ENCODE measurements at places on chromosomes 1 and 21.
A peak's percentile ranks its signal among the peaks of the same experiment; 100 is the strongest.

DNA sequence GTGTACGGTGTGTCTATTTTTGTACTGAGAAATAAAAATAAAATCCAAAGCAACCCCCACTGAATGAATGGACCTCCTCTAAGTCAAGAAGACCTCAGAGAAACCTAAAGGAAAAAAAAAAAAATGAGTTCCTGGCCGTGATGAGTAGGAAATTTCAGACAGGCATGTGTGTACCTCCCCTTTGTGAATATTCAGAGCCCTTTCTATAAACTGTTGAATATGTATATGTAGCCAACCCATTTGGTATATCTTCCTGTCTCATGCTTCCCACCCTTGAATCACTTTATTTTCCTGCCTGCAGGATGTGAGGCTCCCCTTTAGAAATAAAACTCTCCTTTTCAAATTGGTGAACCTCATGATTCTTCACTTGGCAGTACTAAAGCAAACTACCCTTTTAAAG is 887.8 kb upstream of the NCAM2 start:
- DNase-seq: no peak

DNA sequence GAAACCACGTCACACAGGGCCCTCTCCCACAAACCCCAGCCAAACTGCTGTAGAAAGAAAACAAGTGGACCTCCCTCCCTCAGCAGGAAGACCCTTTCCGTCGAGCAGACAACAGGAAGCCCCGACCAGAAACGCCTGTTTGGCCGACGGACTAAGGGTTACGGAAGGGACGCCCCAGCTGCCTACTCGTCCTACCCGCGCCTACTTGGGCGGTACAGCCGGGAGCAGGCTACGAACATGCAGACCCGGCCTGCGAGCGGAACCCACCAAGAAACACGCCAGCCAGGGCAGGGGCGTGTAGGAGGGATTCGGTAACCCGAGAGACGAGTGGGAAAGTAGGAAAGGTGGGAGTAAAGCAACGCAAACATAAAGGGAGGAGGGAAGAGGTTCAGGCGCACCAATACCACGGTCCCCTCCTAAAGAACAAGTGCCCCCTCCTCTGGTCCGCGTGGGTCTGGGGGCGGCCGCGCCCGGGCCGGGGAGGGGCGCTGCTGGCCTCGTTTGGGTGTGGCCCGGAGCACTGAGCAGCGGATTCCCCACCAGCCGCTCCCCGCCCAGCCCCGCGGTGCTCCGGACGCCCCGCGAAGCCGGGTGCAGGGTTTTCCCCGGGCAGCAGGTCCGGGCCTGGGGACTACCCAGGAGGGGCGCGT is 450 bp downstream of the S100A10 start:
- DNase-seq: no peak

DNA sequence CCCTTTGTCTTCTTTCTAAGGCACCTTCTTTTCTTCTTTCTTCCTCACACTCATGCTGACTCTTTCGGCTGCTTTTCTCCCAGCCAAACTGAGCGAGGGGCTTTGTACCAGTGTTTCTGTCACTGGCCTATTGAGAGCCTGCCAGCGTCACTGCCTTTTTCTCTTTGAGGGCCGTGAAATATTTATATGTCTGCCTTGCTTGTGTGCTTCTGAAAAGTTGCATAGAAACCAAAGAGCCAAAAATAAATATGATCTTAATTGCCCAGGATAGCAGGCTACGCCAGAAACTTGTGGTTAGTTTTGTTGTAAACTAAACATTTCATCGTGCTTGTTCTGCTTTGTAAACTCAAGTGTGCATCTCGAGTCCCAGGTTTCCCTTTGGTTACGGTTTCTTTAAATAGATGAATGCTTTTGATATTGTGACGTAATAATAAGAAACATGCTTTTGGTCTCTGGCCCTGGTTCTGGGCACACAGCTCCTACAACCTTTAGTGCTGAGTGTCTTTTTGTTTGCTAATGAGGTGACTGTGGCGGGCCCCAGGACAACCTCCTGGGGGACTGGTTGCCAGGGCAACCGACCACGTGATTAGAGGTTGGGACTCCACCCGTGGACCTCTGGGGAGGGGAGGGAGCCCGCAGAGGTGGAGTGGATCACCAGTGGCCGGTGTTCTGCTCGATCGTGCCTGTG is 10.8 kb downstream of the SLC37A1 start:
- no peak for DNase-seq

GRCh38 chr1:225752245-225752644 is 25.4 kb upstream of the SRP9 start:
- DNase-seq: no peak

DNA sequence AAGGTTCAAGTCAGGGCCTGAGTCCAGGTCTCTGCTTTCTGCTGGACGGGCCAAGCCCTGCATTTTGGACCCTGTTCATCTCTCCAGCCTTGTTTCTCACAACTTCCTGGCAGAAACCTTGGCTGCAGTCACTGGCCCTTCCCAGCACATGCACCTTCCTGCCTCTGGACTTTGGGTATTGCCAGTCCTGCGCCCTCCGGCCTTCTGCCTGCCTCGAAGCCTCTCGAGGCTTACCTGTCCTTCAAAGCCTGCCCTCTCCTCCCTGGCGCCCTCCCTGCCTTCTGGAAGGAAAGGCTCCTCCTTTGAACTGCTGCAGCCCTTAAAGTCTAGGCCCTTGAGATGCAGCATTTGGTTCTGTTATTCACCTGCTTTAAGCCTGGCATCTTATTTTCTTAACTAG is 52.8 kb downstream of the HTR6 start:
- no peak for DNase-seq

- DNase-seq: no peak
Measured at GRCh38 chr1:54967372-54967771, 13.1 kb upstream of the TMEM61 start.

DNA sequence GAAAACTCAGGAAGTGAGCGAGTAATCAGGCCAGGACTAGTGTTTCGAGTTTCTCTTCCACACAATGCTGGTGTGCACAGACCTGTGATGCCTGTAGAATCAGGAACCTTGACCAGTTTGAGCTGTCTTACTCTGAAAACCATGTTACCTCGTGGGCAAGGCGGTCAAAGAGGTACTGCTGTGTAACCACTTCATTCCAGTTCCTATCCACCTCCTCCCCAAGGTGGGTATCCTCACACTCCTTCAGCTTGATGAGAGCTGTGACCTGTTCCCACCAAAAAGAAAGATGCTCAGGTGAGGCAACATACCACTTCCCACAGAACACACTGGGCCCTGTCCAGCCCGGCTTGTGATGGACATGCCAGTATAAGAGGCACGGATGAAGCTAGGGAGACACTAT is 88.1 kb downstream of the NRDC start:
- no peak for DNase-seq

- DNase-seq: no peak
Measured at GRCh38 chr1:248862998-248863881, 4.4 kb upstream of the ZNF692 start.

DNA sequence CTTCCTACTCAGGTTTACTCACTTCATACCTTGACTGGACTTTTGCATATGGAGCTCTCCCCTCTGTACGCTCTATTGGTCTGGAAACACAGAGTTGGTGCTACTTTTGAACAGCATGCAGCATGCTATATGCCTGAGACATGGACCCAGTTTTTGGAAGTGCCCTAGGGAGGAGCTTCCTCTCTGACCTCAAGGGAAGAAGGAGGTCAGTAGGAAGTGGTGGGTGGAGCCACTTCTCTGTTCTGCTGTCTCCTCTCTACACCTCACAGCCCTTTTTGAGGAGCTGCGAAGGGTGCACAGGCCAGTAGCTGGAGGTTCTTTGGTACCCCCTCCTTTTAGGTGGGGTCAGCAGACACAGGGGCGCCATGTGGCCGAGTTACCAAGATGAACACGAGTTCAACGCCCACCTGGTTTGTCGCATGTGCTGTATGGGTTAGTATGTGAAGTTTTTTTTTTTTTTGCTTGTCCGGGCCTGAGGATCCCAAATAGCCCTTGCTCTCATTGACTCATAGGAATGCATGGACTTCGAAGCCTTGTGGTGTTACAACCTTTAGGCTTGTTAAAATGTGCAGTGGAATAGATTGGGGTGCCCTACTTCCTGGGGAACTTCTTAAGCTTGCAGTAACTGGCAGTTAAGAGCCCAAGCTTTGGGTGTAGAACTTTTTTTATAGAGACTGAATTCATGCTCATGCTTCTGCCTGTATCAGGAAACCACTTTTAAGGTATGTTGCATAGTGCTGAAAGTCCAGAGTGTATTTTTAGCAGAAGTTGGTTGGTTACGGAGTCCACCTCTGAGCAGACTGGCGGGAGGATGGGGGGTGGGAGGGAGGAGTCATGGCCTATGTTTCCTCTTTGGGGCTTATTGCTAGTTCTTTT is 10.7 kb downstream of the MACF1 start:
- DNase-seq: peak; percentile 48

- DNase-seq: peak; percentile 79
Measured at GRCh38 chr1:224513787-224514209, 79.2 kb upstream of the WDR26 start.

GRCh38 chr1:46130606-46131005 is 1.8 kb downstream of the PIK3R3 start:
- DNase-seq: no peak

- DNase-seq: no peak
Measured at GRCh38 chr1:92870591-92870990, 38.8 kb downstream of the RPL5 start.

GRCh38 chr1:53530550-53530949 is 71.4 kb downstream of the DMRTB1 start:
- no peak for DNase-seq

DNA sequence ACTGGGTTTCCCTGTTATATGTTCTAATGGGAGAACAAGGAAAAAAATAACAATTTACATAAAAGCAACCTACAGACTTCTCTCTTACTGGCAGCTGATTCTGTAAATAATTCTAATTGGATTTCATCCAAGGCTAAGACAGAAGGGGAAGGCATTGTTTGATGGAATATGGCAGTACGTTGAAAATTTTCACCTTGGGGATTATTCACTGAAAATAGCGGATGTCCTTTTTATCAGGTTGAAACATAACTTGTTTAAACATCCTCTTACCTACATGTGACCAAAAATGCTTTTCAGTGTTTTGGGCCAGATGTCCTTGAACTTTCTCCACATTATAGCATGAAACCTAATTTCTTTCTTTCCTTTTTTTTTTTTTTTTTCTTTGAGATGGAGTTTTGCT is 24.9 kb downstream of the TSNAX start:
- no peak for DNase-seq

- DNase-seq: no peak
Measured at GRCh38 chr1:118995312-118996016, 7.3 kb upstream of the TBX15 start.

DNA sequence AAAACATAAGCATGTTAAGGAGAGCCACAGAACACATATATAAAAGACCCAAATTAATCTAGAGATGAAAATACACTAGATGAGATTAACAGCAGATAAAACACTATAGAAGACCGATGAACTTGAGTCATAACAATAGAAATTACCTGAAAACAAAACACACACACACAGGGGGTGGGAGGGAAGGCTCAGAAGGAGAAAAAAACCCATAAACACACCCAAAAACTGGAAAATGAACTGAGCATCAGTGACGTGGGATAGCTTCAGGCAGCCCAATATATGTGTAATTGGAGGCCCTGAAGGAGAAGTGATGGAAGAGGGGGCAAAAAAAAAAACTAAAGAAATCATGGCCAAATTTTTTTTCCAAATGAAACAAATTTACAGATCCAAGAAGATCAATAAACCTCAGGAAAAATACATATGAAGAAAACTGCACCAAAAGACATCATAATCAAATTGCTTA is 11.4 kb downstream of the ALDH9A1 start:
- no peak for DNase-seq

GRCh38 chr1:25369241-25369640 is 31.1 kb downstream of the TMEM50A start:
- DNase-seq: no peak

DNA sequence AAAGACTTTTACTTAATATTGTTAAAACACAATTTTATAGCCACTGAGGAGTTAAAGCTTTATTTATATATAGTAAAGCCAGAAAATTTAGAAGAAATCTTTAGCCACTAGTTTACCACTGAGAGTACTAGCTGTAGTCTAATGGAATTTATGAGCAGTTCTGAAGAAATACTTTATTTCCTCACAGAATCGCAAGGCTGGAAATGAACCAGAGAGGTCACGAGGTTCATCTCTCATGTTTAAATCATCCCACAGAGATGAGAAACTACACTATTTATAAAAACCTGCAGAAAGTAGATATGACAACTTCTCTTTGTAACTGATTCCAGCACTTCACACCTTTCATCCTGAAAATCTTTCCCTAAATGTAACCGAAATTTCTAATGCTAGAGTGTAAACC is 26.0 kb downstream of the ADGRL4 start:
- no peak for DNase-seq

- DNase-seq: no peak
Measured at GRCh38 chr1:154391086-154391770, 13.9 kb upstream of the IL6R start.

DNA sequence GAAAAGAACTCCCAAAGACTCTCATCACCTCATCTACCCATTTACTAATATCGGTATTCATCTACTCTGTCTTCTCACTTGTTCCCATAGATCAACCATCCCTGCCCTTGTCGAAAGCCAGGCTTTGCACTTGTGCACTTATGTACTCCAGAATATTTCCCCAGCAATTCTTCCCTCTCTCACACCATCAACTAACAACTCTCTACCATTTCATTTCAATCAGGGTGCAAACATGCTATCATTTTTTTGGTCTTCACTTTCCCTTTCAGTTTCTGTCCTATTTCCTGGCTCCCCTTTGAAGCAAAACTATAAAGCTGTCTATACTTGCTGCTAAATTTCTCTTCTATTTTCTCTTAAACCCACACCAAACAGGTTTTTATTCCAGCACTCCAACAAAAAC is 6.7 kb downstream of the C1orf105 start:
- DNase-seq: no peak

GRCh38 chr1:186187601-186188000 is 187.5 kb downstream of the TPR start:
- no peak for DNase-seq

DNA sequence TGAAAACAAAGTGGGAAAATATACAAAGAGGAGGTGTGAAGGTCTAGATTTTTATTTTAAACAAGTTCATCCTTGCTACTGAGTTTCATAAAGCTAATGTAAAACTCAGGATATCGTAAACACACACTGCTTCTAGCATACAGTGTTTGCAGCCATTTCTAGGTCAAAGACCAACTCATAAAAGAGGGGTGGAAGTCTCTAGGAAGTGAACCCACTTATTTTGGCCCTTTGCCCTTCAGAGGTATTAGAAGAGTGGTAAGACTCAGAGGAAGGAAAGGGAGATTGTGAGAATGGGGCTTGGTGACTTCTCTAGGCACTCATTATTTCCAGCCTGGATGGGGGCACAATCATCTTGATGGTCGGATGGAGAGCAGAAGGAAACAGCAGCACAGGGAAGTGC is 91.2 kb downstream of the TNFSF18 start:
- no peak for DNase-seq

GRCh38 chr1:44489481-44489880 is 84.4 kb downstream of the RNF220 start:
- DNase-seq: no peak

GRCh38 chr21:18614303-18614702 is 210.7 kb upstream of the TMPRSS15 start:
- DNase-seq: no peak

GRCh38 chr1:36753451-36753850 is 270.7 kb upstream of the CSF3R start:
- no peak for DNase-seq

GRCh38 chr1:28966617-28967016 is 52.2 kb downstream of the EPB41 start:
- DNase-seq: no peak
